Heart right ventricle (tissue), 16 donors: ENCODE measurements at places on chromosomes 5 and 9.

DNA sequence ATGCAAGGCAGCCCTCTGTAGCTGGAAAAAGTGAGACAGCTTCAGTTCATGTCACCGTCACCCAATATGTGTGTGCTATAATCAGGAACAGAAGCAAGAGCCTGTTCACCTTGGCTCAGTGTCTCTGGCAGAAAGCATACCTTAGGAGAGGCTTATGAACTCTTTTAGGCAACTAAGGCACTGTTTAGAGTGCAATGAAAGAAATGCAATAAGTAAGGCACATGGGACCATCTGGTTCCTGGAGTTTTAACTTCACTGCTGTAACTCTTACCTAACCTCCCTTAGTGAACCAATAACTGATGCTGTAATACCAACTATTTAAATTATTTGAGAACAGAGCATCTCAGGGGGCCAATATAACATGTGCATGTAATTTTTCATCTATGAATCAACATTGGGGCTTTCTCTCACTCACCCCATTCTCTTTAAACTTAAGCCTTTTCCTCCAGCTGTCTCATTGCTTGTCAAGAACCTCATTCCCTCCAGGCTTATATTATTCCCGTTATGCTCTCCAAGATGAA, 32.4 kb downstream of the C9 start:
- no peaks in the 10 kb centered on the region for H3K36me3 ChIP-seq
- DNase-seq, result no peak
- H3K4me1 ChIP-seq, result no peaks in the 10 kb centered on the region
- H3K4me3 ChIP-seq, result no peak overlapping the region
- no peak overlapping the region for H3K27ac ChIP-seq

DNA sequence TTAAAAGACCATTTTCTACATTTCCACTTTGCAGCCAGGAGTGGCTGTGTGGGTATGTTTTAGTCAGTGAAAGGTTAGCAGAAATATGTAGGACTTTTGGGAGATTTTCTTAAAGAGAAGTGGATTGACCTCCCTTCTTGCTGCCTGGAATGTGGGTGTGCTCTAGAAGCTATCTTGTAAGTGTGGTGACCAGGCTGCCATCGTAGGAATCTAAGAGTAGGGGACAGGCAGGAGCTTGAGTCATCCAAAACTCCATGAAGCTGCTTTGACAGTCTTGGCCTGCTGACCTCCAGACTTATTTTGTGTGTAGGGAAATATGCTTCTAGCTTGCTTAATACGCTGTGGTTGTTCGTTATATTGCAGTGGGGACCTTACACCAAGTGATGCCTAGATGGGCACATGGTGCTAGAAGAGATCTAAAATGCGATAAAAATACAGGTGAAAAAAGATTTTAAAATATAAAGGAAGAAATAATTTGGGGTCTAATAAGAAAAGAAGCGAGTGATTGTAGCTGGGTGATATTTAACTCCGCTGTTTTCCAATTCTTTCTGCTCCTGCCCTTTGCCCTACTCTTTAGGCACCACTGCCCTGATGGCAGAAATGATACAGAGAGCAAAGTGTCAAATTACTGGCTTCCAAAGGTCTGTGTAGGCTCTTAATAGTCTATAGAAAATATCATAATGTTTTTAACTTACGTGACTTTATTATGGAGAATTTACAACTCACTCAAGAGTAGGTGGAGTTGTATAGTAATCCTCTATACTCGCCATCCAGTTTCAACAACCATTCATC, 298.2 kb upstream of the ZNF608 start:
- H3K36me3 ChIP-seq, result no peaks in the 10 kb centered on the region
- no peaks in the 10 kb centered on the region for H3K27me3 ChIP-seq
- peak overlapping the region; percentile 28 for H3K27ac ChIP-seq
- no peak overlapping the region for H3K4me3 ChIP-seq

- no peaks in the 10 kb centered on the region for H3K27me3 ChIP-seq
- H3K4me3 ChIP-seq, result no peak overlapping the region
- H3K4me1 ChIP-seq, result no peaks in the 10 kb centered on the region
- H3K36me3 ChIP-seq, result no peaks in the 10 kb centered on the region
- no peak overlapping the region for H3K27ac ChIP-seq
Measured at GRCh38 chr9:74645007-74645639, 148.0 kb downstream of the RORB start.

- no peak overlapping the region for H3K4me3 ChIP-seq
- no peaks in the 10 kb centered on the region for H3K27me3 ChIP-seq
- no peak overlapping the region for H3K27ac ChIP-seq
- DNase-seq, result no peak
Measured at GRCh38 chr5:110909950-110910349, 161.6 kb upstream of the TSLP start.

DNA sequence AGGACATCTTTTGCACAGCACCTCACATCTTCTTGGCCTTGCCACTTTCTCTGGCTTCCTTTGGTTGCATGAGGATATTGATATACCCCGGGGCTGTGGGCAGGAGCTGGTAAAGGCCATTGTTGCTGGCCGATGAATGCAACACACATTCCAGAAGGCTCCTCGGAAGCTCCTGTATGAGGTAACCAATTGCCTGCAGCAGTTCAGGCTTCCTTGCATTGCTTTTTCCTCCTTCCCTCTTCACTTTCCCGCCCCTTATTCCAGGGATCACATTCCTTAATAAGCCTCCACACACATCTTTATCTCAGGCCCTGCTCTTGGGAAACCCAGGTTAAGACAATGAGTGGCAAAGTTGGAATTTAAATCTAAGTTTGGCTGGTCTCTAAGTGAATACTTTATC, 505.4 kb upstream of the CLINT1 start:
- H3K4me1 ChIP-seq, result no peaks in the 10 kb centered on the region
- H3K36me3 ChIP-seq, result no peaks in the 10 kb centered on the region
- DNase-seq, result no peak
- no peak overlapping the region for H3K4me3 ChIP-seq
- no peaks in the 10 kb centered on the region for H3K27me3 ChIP-seq
